ENCODE measurements at places on chromosomes 11 and 22. TPM values are rescaled to one million over a fixed set of nuclear protein-coding genes. Genes with fewer than 3 reads are reported as not detected.

The SF1 gene
- 337 TPM for total RNA-seq

GRCh38 chr11:69566001-69566400, 75.0 kb upstream of the CCND1 start:
- no peaks in the 10 kb centered on the region for H3K27me3 ChIP-seq
- no peak for DNase-seq
- no peak overlapping the region for H3K4me3 ChIP-seq

DNA sequence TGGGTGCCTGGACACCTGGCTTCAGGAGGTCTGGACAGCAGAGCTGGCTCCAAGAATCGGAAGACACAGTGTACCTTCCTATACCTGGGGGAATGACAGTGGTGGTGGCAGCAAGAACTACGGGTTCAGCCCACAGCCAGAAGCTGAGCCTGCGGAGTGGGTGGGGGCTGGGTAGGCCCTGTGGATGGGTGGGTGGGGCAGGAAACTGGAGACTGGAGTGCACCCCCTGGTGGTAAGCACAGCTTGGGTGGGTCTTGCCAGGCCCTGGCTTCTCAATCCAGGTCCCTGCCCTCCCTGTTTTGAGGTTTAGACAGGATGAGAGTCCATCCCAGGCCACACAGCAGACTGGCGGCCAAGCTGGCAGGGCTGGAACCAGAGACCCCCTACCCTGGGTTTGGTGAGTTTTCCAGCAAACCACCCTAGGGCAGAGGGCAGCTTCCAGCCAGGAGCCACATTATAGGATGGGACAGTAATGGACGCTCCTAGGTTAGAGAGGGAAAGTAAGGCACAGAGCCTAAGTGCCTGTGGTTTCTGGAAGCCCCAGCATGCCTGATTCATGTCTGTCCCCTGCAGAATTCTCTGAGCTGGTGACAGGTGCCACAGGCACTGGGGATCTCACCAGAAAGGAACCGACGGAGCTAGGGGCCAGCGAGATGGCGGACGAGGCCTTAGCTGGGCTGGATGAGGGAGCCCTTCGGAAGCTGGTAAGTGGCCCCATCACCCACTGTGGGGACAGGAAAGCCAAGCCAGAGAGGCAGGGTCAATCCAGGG, 1.7 kb downstream of the SMTN start:
- H3K4me3 ChIP-seq: peak overlapping the region; percentile 90
- H3K36me3 ChIP-seq: no peaks in the 10 kb centered on the region
- no peak overlapping the region for H3K27ac ChIP-seq
- H3K27me3 ChIP-seq: no peaks in the 10 kb centered on the region
- no peak for DNase-seq

The CD82 gene
- total RNA-seq: 178 TPM

- no peaks in the 10 kb centered on the region for H3K36me3 ChIP-seq
- H3K4me3 ChIP-seq: no peak overlapping the region
- no peak for DNase-seq
- peaks cover 2% of the 10 kb centered on the region for H3K27me3 ChIP-seq
Observed at GRCh38 chr11:67664696-67665540, 9.5 kb downstream of the ALDH3B2 start.

DNA sequence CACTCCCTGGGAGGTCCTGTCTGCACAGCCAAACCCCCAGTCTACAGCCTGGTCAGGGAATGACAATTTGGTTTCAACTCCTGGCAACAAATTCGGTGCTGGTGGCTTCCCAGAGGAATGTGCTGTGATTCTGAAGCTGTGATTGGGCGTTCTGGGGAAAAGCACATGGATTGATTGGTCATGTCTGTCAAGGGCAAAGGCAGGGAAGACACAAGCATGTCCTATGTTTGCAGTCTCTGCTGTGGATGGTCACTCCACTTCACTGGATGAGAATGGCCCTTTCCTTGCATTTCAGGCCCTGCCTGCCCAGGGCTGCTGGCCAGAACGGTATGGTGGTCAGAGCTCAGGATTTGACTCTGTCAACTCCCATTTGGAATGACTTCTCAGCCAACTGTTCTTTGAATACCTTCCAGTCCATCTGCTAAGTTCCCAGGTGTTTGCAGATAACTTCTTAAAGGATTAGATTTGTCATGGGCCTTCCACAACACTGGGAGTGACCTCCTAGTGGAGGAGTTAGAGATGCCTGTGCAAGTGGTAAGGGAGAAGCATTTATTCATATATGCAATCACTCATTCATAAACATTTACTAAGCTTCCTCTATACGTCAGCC, 42.7 kb downstream of the SGSM1 start:
- H3K4me1 ChIP-seq: no peaks in the 10 kb centered on the region
- H3K27ac ChIP-seq: no peak overlapping the region
- no peak for DNase-seq
- H3K36me3 ChIP-seq: no peaks in the 10 kb centered on the region
- no peak overlapping the region for H3K4me3 ChIP-seq

GRCh38 chr22:39090426-39091064, 6.5 kb upstream of the APOBEC3H start:
- no peaks in the 10 kb centered on the region for H3K27me3 ChIP-seq
- no peaks in the 10 kb centered on the region for H3K36me3 ChIP-seq
- H3K27ac ChIP-seq: peak overlapping the region; percentile 39
- peaks cover 34% of the 10 kb centered on the region for H3K4me1 ChIP-seq
- H3K4me3 ChIP-seq: no peak overlapping the region

The GGT5 gene
- not detected for total RNA-seq

GRCh38 chr11:58495906-58496305, 12.0 kb downstream of the OR5B21 start:
- H3K27me3 ChIP-seq: no peaks in the 10 kb centered on the region
- no peak overlapping the region for H3K27ac ChIP-seq
- DNase-seq: no peak
- H3K4me1 ChIP-seq: peaks cover 9% of the 10 kb centered on the region
- no peaks in the 10 kb centered on the region for H3K36me3 ChIP-seq

- DNase-seq: no peak
- no peak overlapping the region for H3K27ac ChIP-seq
- no peaks in the 10 kb centered on the region for H3K36me3 ChIP-seq
- H3K27me3 ChIP-seq: no peaks in the 10 kb centered on the region
- H3K4me1 ChIP-seq: no peaks in the 10 kb centered on the region
Observed at GRCh38 chr22:44428941-44429830, 68.8 kb downstream of the RTL6 start.

The OR52E5 gene
- not detected for total RNA-seq

GRCh38 chr11:67438158-67438902, 848 bp upstream of the PTPRCAP start:
- H3K36me3 ChIP-seq: peaks cover 19% of the 10 kb centered on the region
- H3K4me1 ChIP-seq: peaks cover 36% of the 10 kb centered on the region
- peak overlapping the region; percentile 90 for H3K4me3 ChIP-seq
- H3K27me3 ChIP-seq: no peaks in the 10 kb centered on the region

The MOGAT2 gene
- total RNA-seq: 0.44 TPM

The KRTAP5-9 gene
- not detected for total RNA-seq

The C1QTNF4 gene
- not detected for total RNA-seq

The PRG3 gene
- total RNA-seq: not detected

GRCh38 chr11:102564110-102564509, 33.6 kb upstream of the MMP7 start:
- H3K36me3 ChIP-seq: no peaks in the 10 kb centered on the region
- H3K4me3 ChIP-seq: no peak overlapping the region
- DNase-seq: no peak
- H3K27ac ChIP-seq: no peak overlapping the region
- no peaks in the 10 kb centered on the region for H3K27me3 ChIP-seq

The RIN1 gene
- 0.48 TPM for total RNA-seq

DNA sequence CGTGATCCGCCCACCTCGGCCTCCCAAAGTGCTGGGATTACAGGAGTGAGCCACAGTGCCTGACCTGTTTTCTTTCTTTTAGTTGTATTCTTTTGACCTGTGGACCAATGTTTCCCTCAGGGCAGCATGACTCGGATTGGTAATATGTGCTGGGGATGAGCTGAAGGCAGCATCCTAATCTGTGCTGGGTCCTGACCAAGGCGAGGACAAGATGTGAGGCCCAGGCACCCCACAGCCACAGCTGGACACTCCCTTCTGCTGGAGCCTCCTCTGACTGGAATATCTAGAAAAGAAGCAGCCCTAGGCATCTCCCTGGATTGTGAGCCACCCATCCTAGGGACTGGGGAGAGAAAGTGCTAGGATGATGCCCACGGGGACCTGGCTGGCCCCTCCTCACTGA, 105.4 kb downstream of the PDE2A start:
- no peak overlapping the region for H3K27ac ChIP-seq
- H3K36me3 ChIP-seq: no peaks in the 10 kb centered on the region
- H3K27me3 ChIP-seq: peaks cover 3% of the 10 kb centered on the region
- no peak for DNase-seq

The HMOX1 gene
- total RNA-seq: 20.2 TPM

- no peak for DNase-seq
- H3K4me3 ChIP-seq: peak overlapping the region; percentile 86
- no peaks in the 10 kb centered on the region for H3K36me3 ChIP-seq
- peaks cover 6% of the 10 kb centered on the region for H3K4me1 ChIP-seq
- H3K27ac ChIP-seq: peak overlapping the region; percentile 91
Observed at GRCh38 chr11:64915376-64915887, 1.6 kb downstream of the ATG2A start.

DNA sequence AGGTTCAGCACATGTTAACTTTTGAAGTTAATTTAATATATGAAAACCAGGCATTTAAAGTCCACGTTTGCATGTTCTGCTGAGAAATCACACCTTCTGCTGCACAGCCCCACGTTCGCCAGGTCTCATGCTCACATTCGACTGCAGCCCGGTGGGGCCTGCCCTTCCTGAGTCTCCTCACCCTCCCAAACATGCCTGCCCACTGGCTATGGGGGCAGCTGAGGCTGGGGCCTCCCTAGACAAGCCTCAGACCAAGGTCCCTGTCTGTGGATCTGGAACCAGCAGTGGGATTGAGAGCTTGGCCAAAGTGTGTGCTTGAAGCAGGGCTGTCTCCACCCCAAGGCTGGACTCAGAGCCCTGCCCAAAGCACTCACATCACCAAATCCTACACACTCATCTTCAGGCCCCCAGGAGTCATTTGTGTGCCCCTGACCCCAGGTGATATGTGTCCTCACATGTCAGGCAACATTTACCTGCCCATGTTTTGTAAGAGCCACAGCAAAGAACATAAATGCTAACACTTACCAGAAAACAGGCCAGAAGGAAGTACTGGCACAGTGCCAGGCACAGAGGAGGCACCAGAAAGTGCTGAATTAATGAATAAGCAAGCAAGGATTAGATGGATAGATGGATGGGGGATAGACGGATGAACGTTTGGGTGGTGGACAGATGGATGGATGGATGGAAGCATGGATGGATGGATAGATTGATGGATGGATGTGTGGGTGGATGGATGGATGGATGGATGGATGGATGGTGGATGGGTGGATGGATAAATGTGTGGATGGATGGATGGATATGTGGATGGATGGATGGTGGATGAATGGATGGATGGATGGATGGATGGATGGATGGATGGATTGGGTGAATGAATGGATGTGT, 9.4 kb upstream of the FADD start:
- no peaks in the 10 kb centered on the region for H3K36me3 ChIP-seq
- H3K4me1 ChIP-seq: no peaks in the 10 kb centered on the region

GRCh38 chr22:37525073-37525745, 6.0 kb upstream of the CARD10 start:
- DNase-seq: no peak
- no peaks in the 10 kb centered on the region for H3K27me3 ChIP-seq
- H3K4me3 ChIP-seq: no peak overlapping the region
- no peak overlapping the region for H3K27ac ChIP-seq
- no peaks in the 10 kb centered on the region for H3K36me3 ChIP-seq

GRCh38 chr11:114257621-114258558, 38.3 kb upstream of the NNMT start:
- H3K36me3 ChIP-seq: no peaks in the 10 kb centered on the region
- no peak overlapping the region for H3K4me3 ChIP-seq
- H3K4me1 ChIP-seq: no peaks in the 10 kb centered on the region
- peaks cover 4% of the 10 kb centered on the region for H3K27me3 ChIP-seq

The OR51B4 gene
- not detected for total RNA-seq

DNA sequence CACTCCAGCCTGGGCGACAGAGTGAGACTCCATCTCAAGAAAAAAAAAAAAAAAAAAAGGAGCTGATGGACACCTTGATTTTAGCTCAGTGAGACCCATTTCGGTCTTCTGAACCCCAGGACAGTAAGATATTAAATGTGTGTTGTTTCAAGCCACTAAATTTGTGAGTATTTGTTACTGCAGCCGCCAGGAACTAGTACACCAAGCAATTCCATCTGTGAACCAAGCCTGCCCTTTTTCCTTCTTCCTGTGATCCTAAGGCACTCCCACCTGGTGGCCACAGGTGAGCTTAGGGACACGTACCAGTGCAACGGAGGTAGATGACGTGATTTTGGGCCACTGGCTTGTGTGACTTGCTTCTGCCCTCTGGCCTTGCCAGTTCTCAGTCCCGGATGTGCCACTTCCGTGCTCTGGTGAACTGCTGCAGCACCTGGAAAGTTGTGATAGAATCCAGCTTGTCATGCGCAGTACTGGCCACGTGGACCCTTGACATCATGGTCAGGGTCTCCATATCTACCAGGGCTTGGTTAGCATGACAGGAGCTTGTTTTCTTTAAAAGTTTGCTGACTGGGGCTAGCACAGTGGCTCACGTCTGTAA, 19.6 kb upstream of the ATXN10 start:
- H3K4me1 ChIP-seq: no peaks in the 10 kb centered on the region
- H3K27me3 ChIP-seq: no peaks in the 10 kb centered on the region
- no peak for DNase-seq
- H3K36me3 ChIP-seq: no peaks in the 10 kb centered on the region
- H3K27ac ChIP-seq: no peak overlapping the region

DNA sequence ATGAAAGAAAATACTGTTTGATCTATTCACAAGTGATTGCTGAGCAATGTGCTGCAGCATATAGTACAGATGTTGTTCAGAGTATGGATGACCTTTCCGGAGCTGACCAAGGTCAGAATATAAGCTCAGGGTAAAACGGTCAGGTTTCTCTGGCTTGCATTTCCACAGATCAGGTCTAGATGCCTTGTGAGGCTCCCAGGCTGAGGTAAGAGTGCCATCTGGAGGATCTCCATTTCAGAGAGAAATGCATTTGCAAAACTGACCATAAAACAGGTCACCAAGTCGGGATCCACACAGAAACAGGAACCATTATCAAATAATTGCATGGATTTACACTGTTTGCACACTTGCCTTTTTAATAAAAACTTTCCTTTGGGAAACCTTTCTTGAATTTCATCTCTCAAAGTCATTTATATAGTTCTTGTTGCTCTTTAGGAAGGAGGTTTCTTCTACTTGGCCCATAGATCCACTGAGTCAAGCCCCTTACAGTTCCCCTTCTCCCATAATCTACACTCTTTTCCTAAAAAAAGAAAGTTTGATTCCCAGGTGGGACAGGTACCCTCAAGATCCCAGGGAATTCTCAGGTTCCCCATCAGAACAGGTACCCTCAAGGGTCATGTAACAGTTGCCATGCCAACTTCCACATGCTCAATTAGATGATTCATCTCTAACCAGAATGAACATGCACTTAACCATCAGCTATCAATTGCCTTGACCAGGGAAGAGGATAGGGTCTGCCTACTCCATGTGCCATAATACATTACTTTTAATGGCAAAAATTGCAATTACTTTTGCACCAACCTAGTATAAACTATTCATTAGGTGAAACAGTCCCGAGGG, 25.0 kb upstream of the TMPRSS5 start:
- no peaks in the 10 kb centered on the region for H3K27me3 ChIP-seq
- DNase-seq: no peak
- H3K4me1 ChIP-seq: no peaks in the 10 kb centered on the region
- H3K36me3 ChIP-seq: peaks cover 13% of the 10 kb centered on the region
- H3K27ac ChIP-seq: no peak overlapping the region
- no peak overlapping the region for H3K4me3 ChIP-seq
